ENCODE measurements at places on chromosomes 5 and 9. TPM values are rescaled to one million over a fixed set of nuclear protein-coding genes. Genes with fewer than 3 reads are reported as not detected.

SPAAR gene
- 0.16 TPM for total RNA-seq

PAEP gene
- not detected for total RNA-seq

FBP1 gene
- 1.2 TPM for total RNA-seq

FAT2 gene
- total RNA-seq: 82.5 TPM

LHFPL2 gene
- total RNA-seq: 3.7 TPM

DNA sequence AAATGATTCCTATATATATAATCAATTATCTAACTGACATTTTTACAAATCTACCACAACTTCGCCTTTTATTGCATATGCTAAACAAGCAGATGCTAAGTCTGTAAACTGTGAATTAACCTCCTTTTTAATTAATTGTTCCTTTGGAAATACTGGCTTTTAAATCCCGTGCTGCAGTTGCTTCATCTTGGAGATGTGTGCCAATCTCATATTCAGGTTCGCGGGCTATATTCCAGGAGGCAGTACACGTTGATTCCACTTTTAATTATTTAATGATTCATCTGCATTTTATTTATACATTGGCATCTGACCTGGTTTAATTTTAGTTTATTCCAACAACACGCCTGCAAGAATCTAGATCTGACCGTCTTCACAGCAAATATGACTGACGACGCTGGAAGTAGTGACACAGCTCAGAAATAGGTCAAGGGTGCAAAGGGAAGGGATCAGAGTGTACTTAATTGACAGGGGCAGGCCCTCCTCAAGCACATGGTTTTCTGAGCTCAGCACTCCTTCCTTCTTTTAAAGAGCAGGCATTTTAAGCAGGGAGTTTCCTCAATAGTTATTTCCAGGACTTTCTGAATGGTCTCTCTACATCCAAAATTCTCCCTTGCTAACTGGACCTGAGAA is 125.2 kb downstream of the GLIS3 start:
- no peak for ATAC-seq

- no peak for ATAC-seq
Measured at GRCh38 chr9:123562844-123563346, 206.9 kb downstream of the CRB2 start.

DNA sequence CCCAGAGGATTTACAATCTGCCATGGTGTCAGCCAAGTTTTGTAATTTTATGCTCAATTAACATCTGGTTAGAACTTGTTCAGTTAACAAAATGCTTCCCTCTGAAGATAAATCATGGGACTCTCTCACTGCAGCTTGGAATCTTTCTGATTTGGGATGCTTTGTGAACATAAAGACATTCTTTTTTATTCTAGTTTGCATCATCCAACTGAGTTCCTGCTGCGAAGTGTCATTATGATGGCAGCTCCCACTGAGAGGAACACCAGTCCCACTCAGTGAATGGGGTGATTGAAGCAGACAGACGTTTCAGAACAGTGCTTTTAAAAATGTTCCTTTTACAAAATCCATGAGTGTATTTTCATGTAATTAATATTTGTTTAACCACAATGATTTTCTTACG is 863.8 kb downstream of the TLE4 start:
- no peak for ATAC-seq

GRCh38 chr5:97529354-97529985 is 346.4 kb upstream of the RIOK2 start:
- ATAC-seq: no peak

DNA sequence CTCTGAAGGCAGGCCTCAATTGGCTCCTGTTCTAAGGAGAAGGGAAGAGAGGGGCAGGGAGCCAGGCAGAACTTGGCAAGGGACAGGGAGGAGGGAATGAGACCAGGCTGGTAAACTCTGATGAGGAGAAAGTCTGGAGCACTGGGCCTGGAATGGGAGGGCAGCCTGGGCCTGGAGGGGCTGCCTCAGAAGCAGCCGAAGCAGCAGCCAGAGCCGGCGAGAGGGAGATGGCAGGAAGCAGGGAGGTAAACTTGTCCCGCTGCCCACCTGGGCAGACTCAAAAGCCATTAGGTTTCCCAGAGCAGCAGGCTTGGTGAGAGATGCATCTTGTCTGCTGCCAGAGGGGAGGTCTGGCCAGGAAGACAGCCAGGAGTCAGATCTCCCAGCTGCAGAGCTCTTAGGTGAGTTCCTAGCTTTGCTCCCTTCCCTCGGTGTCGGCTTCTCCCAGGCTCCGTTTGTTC is 37.0 kb upstream of the CRB2 start:
- no peak for ATAC-seq

DNA sequence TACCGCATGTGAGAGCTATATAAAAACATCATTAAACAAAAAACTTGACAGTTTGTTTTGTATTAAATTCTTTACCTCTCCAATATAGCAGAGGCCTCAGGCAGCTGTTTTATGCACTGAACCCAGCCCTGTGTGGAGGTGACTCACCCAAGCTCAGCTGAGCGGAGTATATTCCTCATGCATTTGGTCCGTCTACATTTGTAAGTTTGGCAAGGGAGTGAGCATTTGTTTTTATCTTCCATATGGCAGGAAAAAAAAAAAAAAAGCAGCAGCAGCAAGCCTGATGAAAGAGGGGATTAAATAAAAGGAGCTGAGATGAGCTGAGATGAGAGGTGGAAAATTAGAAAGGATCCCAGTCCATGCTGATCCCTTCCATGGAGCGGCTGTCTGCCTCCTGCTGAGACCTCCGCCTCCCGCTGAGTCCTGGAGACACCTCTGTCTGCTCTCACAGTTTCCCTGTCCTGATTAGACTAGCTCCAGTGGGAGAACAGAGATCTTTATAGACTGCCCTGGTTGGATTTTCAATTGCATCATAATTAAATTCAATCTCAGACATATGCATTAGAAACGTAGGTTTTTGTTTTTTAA is 112.0 kb upstream of the CTNND2 start:
- ATAC-seq: no peak

DNA sequence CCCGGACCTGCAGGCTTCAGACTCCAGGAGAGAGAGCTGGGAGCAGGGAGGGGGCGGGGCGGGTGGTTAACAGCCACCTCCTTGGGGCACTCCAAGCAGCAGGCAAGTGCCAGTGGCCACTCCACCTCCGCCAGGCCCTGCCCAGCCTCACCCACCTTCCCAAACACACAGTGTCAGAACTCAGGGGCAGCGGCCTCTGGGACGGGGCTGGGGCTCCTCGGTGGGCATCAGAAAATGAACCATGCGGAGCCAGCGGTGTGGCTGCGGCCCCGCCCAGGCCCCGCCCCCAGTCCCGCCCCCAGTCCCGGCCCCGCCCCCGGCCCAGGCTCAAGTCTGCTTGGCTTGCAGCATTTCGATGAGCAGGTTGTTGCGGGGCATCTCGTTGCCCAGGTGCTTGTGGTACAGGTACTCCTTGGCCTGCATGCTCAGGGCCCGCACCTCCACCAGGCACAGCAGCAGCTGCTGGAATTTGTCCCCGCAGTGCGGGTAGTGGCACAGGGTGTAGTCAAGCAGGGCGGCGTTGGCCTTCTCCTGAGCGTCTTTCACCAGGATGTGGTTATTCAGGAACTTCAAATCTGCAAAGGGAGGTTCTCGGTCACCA is 24.7 kb downstream of the NR5A1 start:
- ATAC-seq: no peak

- no peak for ATAC-seq
Measured at GRCh38 chr9:90176901-90177300, 465.7 kb downstream of the DIRAS2 start.

DNA sequence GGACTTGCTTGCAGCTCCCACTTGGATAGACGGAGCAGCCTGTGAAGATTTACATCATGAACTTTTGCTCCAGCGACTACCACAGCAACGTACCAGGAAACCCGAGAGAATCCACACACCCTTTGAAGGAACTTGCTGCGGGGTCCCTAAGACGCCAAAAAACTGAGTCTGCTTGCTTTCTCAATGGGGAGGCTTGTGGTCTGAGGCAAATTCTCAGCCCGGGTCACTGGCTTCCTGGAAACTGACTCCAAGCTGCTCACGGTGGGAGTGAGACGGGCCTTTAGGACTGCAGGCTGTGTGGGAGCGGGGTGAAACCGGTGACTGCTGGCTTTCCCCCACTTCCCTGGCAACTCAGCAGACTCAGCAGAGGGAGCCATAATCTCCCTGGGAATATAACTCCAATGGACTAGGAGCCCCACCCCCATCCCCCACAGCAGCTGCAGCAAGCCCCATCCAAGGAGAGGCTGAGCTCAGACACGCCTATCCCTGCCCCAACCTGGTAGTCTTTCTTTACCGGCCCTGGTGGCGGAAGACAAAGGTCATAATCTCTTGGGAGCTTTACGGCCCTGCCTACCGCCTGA is 466.0 kb downstream of the CAAP1 start:
- ATAC-seq: no peak

DNA sequence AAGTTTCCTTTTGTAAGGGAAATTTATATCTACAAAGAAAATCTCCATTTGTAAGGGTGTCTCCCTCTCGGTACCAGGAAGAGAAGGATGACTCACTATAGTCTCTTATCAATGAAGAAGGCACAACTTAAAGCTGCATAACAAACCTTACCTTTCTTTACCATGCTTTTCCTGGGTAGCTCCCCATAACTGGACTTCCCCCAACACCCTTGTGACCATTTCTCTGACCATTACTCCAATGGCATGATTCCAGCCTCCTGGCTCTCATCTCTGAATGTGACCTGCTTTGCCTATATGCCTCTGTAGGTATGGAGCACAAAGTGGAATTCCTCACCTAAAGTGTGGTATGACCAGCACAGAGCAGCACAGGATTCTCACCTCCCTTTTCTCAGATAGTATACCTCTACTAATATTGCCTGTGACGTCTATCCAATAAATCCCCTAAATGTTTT is 62.8 kb downstream of the GNA14 start:
- ATAC-seq: no peak

GRCh38 chr5:115571441-115571878 is 26.9 kb upstream of the FEM1C start:
- no peak for ATAC-seq

- ATAC-seq: no peak
Measured at GRCh38 chr5:32740651-32741050, 29.5 kb downstream of the NPR3 start.

- ATAC-seq: no peak
Measured at GRCh38 chr9:136609160-136609475, 53.6 kb upstream of the EGFL7 start.

DNA sequence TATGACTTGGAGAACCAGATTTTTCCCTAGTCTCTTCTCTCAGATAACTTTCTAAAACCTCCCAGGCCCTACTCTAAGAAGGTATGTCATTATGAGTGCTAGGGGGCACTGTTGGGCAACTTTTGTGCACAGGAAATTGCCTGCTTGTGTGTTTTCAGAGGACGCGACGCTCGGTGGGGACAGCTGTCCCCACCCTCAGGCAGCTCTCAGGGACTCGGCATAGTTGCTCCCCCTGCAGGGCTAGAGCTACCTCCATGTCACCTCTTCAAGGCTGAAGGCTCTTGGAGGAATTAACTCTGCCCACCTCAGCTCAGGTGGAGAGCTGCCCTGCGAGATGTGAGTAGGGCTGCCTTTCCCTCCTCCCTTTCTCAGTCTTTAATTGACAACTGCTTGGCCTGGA is 10.2 kb upstream of the TIFAB start:
- ATAC-seq: peak; percentile 19

GRCh38 chr5:84381502-84382362 is 2.9 kb downstream of the EDIL3 start:
- peak; percentile 46 for ATAC-seq

DNA sequence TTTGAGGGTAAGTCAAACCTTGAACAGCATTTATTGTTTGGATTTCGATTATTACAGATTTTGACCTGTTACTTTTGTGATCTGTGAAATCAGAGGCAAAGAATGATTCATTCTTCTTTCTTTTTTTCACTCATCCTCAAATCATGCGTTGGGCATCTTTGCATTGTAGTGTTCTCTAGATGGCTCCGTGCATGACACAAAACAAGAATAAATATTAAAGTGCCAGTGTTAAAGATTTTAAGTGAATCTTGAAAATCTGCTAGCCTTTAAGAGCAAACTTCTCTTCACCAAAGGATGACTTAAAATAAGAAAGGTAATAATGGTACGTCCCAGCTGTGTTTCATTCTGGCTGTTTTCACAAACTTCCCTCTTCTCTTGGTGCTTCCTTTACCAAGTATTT is 361.9 kb upstream of the SMARCA2 start:
- ATAC-seq: no peak

DNA sequence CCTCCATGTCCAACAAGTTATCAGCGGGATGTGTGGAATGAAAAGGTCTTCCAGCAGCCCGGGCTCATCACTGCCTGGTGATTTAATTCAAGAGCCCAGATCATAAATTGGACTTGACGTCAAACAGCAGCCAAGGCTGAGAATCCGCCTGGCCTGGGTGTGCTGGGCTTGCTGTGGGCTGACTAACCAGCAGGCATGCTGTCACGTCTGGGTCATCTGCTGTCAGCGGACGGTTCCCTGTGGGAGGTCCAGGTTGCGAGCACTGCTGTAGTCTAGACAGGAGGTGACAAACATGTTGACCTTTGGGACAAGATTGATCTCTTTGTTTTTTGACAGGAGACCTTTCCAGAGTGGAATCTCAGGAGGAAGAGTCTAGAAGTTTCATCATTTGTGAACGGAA is 289.7 kb downstream of the OSTF1 start:
- ATAC-seq: no peak

GRCh38 chr9:5500441-5501235 is 9.7 kb upstream of the PDCD1LG2 start:
- no peak for ATAC-seq

- ATAC-seq: no peak
Measured at GRCh38 chr5:20524991-20525529, 537.1 kb upstream of the CDH18 start.

DNA sequence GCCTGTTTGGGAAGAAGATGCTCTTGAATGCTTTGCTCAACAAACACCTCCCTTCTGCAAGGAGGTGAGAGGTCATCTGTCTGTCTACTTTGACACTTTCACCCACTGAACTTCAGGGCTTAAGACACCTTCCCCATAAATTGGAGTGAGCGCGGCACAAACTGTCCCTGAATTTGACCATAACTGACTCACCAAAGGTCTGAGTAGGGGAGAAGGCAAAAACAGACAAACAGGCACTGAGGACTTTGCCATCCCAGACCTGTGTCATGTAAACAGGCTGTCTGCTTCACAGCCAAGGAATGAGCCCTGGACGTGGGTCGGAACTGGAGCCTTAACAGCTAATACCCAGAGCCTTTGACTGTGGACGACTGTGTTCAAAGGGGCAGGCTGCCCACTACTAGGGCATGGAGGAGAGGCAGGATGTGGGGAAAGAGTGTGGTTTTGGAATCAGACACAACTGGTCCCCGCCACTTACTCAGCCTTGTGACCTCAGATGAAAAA is 320.9 kb upstream of the KLF4 start:
- ATAC-seq: no peak

DNA sequence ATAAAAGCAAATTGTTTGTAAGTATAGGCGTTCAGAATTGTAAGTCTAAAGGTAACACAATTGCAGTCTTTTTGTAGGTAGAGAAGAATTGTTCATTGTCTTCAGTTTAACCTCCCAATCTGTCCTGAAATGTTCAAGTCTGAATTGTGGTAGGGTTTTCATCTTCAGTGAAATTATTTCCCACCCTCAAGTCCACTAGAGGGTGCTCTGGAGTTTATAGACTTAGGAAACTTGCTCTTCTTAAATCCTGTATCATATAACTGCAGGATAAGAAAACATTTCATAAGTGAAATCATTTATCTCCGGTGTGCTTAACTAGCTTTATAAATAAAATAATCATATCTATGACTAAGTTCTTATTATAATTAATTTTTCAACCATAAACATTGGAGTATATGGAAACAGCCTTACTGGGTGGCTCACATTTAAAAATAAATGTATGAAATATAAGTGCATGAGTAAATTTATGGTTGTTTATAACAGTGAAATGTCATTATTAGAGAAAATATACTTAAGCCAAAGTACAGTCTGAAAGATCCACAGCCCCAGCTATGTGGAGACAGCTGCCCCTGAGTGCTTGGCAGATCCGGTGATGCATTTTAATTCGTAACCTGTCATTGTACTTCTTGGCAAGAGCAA is 182.4 kb upstream of the OTULINL start:
- no peak for ATAC-seq

GRCh38 chr5:2192496-2192895 is 309.8 kb upstream of the IRX4 start:
- ATAC-seq: no peak

Measured in esophagus mucosa (tissue), 1 donor.